Fibroblast of upper back skin (primary cell): ENCODE measurements at places on chromosomes 1 and 21.

DNA sequence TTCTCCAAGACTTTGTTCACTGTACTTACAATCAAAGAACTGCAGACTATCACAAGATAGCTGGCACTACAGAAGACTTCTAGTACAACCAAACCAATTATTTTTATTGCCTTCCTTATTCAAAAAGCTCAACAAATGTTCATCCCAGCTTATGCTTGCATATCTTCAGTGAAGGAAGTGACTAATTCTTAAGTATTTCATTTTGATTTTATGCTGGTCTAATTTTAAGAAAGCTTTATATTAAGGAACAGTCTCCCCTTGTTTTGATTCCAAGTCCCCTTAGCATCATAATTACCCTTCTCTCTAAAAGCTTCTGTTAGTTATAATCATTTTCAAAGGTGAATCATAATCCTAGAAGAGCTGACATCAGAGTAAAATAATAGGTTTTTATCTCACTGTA, 132.9 kb downstream of the LRRIQ3 start:
- DNase-seq = no peak

DNA sequence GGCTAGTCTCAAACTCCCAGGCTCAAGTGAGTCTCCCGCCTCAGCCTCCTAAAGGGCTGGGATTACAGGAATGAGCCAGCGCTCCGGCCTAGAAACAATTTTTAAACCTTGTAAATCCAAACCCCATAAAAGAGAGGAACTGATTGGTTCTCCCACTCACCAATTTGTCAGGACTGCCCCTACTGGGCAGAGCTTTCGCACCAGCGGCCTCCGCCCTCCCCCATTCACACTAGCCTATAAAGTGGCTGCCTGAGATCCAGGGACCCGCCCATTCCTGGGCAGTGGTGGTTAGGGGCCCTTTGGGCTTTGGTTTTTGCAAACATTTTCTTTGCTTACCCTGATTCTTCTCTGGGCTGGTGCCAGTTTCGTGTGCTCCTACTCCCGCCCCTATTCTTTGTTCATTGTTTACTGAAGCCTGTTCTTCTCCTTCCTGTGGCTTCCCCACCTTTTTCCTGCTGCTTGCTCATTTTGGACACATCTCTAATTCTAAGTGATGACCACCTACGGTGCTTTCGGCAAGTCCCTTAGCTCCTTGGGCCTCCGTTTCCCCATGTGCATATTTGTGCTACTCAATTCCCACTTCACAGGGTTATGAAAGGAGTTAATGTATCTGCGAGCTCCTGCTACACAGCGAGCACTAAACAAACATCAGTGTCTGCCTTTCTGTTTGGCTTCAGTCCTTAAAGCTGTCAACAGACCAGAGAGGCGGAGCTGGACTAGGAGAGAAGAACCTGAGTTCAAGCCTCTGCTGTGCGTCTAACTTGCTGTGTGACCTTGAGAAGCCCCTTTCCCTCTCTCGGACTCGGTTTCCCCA, 39.8 kb upstream of the CLIC4 start:
- DNase-seq = peak; percentile 87

GRCh38 chr1:243230914-243231313, 24.2 kb downstream of the CEP170 start:
- no peak for DNase-seq

DNA sequence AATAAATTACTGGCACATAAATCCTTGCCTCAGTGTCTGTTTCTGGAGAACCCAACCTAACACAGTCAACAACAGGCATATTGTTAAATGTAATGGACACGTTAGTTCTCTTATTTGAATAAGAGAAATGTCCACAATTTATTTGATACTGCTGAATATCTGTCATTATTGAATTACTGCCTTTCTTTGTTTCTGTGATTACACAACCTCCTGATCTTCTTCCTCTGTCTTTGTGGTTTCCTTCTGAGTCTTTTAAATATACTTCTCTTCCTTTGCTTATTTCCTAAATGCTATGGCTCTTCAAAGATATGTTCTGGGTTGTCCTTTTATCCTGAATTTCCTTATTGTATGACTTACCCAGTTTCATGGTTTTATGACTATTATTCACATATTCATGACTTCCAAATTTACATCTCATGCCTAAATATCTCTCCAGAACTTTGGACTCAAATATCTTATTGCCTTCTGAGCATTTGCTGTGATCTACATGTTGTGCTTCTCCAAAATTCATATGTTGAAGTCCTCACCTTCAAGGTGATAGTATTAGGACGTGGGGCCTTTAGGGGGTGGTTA, 39.9 kb downstream of the MSH4 start:
- no peak for DNase-seq

DNA sequence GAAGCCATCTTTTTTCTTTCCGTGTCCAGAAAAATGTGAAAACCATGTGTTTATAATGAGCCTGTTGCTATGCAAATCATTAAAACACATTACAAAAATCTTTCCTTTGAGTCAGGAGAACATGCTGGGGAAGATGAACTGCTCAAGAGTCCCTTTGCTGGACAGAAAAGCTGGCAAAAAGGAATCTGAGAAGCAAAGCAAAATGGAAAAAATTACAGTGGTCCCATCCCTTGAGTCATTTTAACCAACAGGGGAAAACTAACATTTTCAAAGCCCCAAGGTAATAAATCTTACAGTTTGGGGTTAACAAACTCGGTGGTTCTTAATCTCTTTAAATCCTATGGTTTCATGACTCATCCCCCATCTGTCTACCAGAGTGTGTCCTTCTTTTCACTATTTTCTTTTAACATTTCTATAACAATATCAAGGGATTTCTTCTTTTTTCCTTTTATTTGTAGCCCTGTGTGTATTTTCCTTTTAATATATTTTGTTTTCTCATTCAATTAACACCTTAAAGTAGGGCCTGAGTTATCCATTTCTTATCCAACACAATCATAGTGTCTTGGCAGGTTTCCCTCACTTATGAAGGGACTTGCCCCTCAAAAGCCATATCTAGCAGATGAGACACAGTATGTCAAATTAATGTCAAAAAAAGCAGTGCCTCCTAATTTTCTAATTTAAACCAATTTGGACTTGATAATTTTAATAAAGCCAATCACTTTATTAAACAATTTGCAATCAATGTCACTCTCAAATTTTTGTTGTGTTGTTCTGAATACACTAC, 105.4 kb downstream of the PTPN14 start:
- DNase-seq = peak; percentile 100
